ENCODE measurements at places on chromosomes 4 and X.

DNA sequence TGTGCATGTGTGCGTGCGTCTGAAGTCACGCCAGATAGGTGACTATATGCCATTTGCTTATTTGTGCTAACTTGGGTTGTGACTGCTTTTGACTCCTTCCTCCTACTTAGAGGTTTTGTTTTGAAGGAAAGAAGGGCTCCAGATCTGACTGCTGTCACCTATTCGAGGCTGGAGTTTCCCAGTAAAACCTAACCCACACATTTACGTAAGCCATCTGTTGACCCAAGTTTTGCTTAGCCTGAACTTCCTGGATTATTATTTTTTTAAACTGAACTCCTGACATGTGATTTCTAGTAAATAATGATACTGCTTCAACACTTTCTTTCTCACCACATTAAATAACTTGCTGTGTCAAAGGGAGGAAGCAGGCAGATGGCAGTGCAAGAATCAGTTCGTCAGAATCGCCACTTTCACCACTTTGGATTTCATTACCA is 41.5 kb downstream of the DTHD1 start:
- DNase-seq = no peak

DNA sequence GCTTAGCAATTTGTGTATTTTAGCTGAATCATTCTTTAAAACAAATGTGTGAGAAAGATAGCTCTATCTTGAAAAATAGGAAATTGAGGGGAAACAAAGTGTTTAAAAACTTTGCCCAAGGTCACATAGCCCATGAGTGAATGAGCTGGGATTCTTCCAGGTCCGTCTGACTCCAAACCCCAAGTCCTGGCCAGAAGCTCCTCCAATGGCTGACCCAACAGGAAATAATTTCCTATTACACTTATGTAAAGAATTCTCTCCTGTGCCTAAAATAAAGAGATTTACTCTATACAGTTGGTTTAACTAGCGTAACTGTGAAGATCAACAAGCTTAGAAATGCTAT is 287.6 kb downstream of the ARHGAP24 start:
- DNase-seq = no peak

- no peak for DNase-seq
These were observed 749.6 kb downstream of the RAB28 start for GRCh38 chr4:12734586-12734985.

DNA sequence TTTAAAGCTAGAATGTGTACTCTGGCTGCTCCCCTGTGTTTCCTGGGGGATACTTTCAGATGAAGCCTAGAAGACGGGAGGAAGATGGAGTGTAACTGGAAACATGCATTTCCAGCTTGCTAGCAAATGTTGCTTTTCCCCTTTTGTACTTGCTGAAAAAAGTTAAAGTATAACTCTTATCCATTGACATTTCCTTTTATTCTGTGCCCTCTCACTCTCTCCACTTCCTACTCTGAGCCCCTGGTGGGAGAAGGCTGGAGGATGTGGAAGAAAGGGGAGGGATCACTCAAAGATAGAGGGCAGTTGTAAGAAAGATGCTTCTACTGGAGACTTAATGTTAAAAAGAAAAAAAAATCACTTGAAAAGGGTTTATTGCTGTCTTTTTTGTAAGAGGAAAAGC is 396.5 kb downstream of the DTHD1 start:
- no peak for DNase-seq

DNA sequence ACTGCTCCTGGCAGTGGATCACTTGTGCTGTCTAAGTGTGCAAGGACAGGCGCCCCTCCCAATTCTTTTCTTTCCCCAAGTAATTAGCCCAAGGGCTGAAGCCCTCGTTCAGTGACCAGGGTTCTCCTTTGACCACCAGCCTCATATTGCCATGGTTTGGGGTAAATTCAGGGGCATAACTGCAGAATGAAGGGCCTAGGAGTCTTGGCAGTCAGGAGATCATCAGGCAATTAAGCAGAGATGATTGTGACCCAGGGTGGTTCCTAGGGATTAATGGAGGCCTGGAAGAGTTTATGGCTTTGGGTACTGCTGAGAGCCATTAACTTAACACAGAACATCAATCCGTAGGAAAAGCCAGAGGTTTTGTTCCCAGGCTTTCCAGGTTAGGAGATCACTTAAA is 170.7 kb downstream of the PTTG2 start:
- no peak for DNase-seq

- DNase-seq = no peak
These were observed 121.8 kb upstream of the PJA1 start for GRCh38 chrX:69287095-69287494.

DNA sequence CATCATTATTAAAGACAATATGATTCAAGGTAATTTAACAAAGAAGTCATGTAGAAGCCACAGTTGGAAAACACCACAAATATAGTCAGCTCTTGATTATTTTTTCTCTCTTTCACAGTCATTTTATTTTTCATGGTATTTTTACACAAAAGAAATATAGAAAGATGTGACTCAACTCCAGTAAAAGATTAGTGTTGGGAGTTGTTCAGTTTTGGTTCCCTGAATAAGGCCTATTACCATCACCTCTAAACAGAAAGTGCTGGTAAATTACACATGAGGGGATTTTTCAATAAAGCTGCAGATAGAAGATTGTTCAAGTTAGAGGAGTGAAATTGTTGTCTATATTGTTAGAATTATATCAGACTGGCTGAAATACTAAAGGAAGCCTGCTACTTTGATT is 107.0 kb downstream of the DDIT4L start:
- DNase-seq = no peak

- DNase-seq = no peak
These were observed 179.6 kb downstream of the TMA16 start for GRCh38 chr4:163673848-163674697.

- DNase-seq = no peak
These were observed 26.3 kb downstream of the FLNA start for GRCh38 chrX:154348114-154348531.

- no peak for DNase-seq
These were observed 1.0 kb downstream of the UBL4A start for GRCh38 chrX:154485150-154486051.

- no peak for DNase-seq
These were observed 306.3 kb upstream of the PPARGC1A start for GRCh38 chr4:24195991-24196736.

- DNase-seq = no peak
These were observed 45.2 kb upstream of the TRIM2 start for GRCh38 chr4:153159016-153159415.

DNA sequence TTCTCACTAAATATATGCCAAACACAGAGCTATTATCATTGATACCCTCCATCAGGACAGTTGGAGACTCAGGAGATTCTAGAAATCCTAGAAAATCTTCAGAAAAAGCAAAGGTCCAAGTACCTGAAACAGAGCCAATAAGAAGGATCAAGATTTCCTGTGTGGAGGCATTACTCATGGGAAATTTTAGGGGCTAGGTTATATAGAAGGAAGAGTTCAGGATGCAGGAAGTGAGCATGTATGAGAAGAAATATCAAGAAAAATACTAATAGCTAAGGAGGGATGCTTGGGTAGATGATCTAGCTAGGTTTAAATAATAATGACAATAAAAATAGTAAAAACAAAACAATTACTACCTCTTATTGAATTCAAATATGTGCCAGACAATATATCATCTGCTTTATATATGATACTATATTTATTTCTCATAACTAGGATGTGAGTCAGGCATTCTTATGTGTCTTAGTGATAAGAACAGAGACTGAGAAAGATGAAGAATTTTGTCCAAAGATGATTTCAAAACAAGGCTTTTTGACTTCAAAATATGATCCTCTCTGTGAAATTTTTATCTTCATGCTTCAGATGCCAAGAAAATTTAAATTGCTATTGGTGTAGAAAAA is 66.4 kb upstream of the HHIP start:
- no peak for DNase-seq

GRCh38 chr4:20831746-20832145 is 131.5 kb downstream of the PACRGL start:
- DNase-seq = no peak

DNA sequence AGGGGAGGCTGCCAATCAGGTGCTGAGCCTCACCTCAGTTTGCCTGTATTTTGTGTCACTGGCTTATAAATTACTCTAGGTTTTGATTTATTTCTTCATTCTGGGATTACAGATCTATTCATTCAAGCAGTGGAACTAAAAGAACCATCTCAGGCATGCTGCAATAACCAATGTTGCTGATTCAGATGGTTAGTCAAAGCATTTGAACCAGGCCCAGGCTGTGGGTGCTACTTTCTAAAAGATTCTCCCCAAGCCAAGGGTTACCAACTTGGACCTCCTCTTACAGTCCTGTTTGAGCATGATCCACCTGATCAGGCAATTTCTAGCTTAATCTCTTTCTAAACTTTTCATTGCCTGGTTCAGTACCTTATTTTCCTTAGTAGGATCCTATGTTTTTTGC is 67.2 kb downstream of the TMEM131L start:
- DNase-seq = no peak

GRCh38 chr4:159390648-159391047 is 287.8 kb downstream of the RAPGEF2 start:
- no peak for DNase-seq

- DNase-seq = no peak
These were observed 731.4 kb downstream of the FAT4 start for GRCh38 chr4:126046081-126046614.

GRCh38 chr4:69813628-69814027 is 46.3 kb downstream of the SULT1E1 start:
- DNase-seq = no peak

- DNase-seq = no peak
These were observed 756.4 kb upstream of the IGFBP7 start for GRCh38 chr4:57866468-57867171.

- no peak for DNase-seq
These were observed 4.2 kb upstream of the JCHAIN start for GRCh38 chr4:70670332-70671014.

DNA sequence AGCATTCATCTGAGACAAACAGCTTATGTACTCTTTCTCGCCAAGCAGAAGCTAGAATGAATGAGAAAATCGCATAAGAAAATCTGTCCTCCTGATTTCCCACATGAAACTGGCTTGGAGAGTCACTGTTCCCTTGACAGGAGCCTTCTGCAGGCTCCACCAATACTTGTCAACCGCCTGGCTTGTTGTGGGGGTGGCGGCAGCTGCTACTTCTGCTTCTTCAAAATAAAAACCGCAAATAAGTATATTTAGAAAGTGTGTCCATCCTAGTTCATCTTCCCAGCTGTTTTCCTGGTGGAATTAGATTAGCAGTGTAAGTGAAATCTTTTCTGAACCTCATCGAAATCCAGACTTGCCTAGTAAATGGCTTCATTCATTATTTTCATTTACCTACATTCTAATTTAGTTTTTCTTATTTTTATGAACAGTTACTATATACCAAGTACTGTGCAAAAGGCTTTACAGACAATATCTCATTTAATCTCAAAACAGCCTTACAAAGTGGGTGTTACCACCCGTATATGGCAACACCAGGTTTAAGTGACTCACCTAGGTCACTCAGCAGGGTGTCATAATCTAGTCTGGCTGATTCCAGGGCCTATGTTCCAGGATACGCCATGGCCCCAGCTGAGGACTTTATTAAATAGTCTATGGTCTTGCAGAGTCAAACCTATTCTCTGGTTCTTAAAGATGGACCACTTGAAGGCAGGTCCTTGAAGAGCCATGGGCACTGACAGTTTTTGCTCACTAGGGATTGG is 104.6 kb upstream of the IGFBP7 start:
- DNase-seq = no peak

DNA sequence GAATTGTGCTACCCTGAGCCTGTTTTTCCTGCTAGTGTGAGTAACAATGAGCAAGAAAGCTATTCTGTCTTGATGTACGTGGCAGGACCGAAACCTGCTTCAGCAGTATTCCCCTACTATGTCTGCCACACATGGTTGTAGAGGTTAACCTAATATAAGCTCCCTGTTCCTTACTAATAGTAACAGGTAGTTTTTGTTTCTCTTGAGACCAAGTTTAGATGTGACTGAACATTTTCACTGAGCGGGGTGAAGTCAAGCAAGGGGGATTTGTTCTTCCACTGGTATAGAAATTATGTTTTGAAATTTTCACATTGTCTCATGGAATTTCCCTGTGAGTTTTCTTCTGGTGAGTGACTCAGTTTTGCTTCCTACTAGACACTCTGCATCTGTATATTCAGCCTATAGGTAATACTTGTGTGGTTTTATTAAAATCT is 37.3 kb downstream of the RRAGB start:
- no peak for DNase-seq

All from activated CD4-positive, alpha-beta T cell treated with anti-CD3 and anti-CD28 coated beads for 1 hour (primary cell).